ENCODE measurements at places on chromosomes 2 and 18. TPM values are rescaled to one million over a fixed set of nuclear protein-coding genes. Genes with fewer than 3 reads are reported as not detected.
A peak's percentile ranks its signal among the peaks of the same experiment; 100 is the strongest.

GRCh38 chr2:38522754-38523349 lies 79.9 kb downstream of the HNRNPLL start:
- no peak overlapping the region for H3K27ac ChIP-seq
- H3K36me3 ChIP-seq = no peaks in the 10 kb centered on the region
- no peaks in the 10 kb centered on the region for H3K27me3 ChIP-seq
- no peak overlapping the region for H3K4me3 ChIP-seq
- peaks cover 23% of the 10 kb centered on the region for H3K4me1 ChIP-seq

The UGT1A4 gene
- not detected for total RNA-seq

The UNC80 gene
- total RNA-seq = 0.55 TPM

DNA sequence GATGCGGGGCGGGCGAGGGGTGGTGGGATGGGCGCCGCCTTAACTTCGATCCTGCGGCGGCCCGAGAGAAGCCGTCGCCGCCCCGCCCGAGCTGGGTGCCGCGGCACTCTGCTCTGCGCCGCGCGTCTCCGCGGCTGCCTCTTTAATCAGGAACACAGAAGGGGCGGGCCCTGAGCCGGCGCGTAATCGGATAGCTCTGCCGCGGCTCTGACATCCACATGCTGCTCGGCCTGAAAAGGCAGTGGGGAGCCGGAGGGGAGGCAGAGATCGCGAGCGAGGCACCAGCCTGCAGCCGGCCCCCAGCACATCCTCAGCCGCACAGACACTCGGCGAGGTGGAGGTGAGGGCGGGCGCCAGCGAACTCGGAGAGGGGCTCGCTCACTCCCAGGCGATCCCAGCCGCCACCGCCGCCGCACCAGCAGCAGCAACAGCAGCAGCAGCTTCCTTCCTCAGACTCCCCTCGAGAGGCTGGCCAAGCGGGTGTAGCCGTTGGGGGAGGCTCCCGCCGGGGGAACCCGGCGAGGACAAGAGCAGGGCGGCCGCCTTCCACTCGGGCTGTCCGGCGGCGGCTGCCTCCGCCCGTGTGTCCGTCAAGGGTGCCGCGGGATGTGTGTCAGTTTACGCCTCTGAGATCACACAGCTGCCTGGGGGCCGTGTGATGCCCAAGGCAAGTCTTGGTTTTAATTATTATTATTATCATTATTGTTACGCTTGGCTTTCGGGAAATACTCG lies at the start of gene NRP2:
TSS of gene NRP2 (plus strand) at position 263 of the 732 bp plus-strand sequence. CDS start 790 bp downstream, outside the sequence.
- H3K36me3 ChIP-seq = no peaks in the 10 kb centered on the region
- peak within 1 kb of the TSS; percentile 79 for H3K4me3 ChIP-seq
- peak within 1 kb of the TSS; percentile 80 for H3K27ac ChIP-seq
- H3K27me3 ChIP-seq = peaks cover 31% of the 10 kb centered on the region
- H3K4me1 ChIP-seq = peaks cover 72% of the 10 kb centered on the region

GRCh38 chr2:75569546-75569945 lies 8.8 kb upstream of the EVA1A start:
- H3K4me1 ChIP-seq = peaks cover 46% of the 10 kb centered on the region
- no peaks in the 10 kb centered on the region for H3K36me3 ChIP-seq
- no peak for DNase-seq
- H3K4me3 ChIP-seq = no peak overlapping the region

The ACADL gene
- total RNA-seq = 13.2 TPM

DNA sequence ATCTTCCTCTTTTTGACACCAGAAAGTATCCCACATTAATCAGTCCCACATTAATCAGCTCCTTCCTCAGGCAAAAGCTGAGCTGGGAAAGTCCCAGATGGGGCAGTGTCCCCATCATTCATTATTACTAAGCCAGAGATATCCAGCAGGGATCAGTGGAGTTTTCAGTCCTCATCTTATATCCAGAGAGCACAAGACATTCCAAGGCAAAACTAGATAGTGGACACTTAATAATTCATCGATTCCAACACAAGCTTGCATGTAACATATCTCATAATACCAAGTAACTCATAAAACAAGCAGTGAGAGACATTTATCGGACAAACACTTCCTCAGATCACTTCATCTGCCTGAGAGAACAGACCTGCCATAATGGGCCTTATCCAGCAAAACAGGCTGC lies 53.1 kb downstream of the MCFD2 start:
- H3K4me1 ChIP-seq = peaks cover 44% of the 10 kb centered on the region
- peaks cover 9% of the 10 kb centered on the region for H3K36me3 ChIP-seq
- H3K27ac ChIP-seq = peak overlapping the region; percentile 80
- peaks cover 27% of the 10 kb centered on the region for H3K27me3 ChIP-seq
- no peak for DNase-seq

- peaks cover 5% of the 10 kb centered on the region for H3K4me1 ChIP-seq
- peaks cover 4% of the 10 kb centered on the region for H3K36me3 ChIP-seq
- DNase-seq = no peak
- H3K4me3 ChIP-seq = no peak overlapping the region
- H3K27me3 ChIP-seq = peaks cover 44% of the 10 kb centered on the region
Observed at GRCh38 chr2:170404846-170405245, 226.9 kb downstream of the MYO3B start.

The CPS1 gene
- total RNA-seq = 7.5 TPM

The OTOF gene
- total RNA-seq = 0.25 TPM

DNA sequence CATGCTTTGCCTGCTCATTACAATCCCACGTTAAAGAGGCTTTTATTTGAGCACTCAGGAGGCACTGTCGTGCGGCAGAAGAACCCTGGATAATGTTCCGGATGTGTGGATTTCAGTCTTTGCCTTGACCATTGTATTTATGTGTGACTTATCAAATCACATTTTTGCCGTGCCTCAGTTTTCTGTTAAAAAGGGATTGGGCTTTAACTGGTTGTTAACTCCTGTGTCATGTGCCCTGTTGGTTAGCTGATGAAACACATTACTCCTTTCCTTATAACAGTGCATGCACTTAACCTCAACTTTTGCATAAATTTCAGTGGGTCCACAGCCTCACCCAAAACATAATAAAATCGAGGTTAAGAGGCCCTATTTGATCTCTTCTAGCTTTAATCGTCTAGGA lies 52.7 kb downstream of the NAB1 start:
- H3K4me1 ChIP-seq = peaks cover 24% of the 10 kb centered on the region
- H3K27ac ChIP-seq = no peak overlapping the region
- DNase-seq = no peak
- no peaks in the 10 kb centered on the region for H3K27me3 ChIP-seq
- no peaks in the 10 kb centered on the region for H3K36me3 ChIP-seq
- no peak overlapping the region for H3K4me3 ChIP-seq

DNA sequence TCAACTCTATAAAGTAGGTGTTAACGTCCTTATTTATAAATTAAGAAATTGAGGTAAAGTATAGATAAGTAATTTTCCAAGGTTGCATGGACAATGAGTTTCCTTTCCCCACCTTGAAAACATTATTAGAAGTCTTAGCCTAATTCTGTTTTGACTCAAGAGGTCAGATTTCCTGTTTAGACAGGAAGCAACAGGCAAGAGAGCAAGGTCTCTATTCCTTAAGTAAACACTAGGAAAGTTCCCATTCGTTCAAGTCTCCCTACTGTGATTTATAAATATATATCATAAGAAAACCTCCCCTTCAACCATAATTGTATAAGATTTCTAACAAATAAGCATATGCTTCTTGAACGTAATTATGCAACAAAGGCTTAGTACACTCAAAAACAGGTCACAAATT lies 40.3 kb downstream of the CLASP1 start:
- no peak for DNase-seq
- no peak overlapping the region for H3K4me3 ChIP-seq
- H3K27ac ChIP-seq = no peak overlapping the region
- H3K27me3 ChIP-seq = no peaks in the 10 kb centered on the region

DNA sequence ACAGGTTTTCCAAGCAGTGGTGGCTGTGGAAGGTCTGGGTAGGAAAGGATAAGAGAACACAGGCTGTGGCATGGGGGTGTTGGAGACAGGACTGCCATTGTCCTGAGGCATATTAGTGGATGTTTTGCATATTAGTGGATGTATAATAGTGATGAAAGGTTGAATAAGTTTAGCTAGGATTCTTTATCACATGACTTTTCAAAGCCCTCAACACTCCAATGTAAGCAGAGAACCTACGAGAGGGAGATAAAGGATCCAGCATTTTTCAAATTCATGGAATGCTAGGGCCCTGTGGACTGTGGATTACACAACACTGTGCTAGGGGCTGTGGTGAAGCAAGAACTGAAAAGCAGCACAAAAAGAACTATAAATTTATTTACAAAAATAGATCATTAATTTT lies 63.2 kb downstream of the POLE4 start:
- no peaks in the 10 kb centered on the region for H3K36me3 ChIP-seq
- H3K27me3 ChIP-seq = no peaks in the 10 kb centered on the region
- H3K4me3 ChIP-seq = no peak overlapping the region
- H3K4me1 ChIP-seq = peaks cover 15% of the 10 kb centered on the region

- DNase-seq = no peak
- H3K4me3 ChIP-seq = no peak overlapping the region
- H3K27me3 ChIP-seq = peaks cover 6% of the 10 kb centered on the region
- no peak overlapping the region for H3K27ac ChIP-seq
- H3K4me1 ChIP-seq = no peaks in the 10 kb centered on the region
- no peaks in the 10 kb centered on the region for H3K36me3 ChIP-seq
Observed at GRCh38 chr2:126356631-126357030, 299.3 kb upstream of the GYPC start.

The CDK5R2 gene
- 0.97 TPM for total RNA-seq

DNA sequence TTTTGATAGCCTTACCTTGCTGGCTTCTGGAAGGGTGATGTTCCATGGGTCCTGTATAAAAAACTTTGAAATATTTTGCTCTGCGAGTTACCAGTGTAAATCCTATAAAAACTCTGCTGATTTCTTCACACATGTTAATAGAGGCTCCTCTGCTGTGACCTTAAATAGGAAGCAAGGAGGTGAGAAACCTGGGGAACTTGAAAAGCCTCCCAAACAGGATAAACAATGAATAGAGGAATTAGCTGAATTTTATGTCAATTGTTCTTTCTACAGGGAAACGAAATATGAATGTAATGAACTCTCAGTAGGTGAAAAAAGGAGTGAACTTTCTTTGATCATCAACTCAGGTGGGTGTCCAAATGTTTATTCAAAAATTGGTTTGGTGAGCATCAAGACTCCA lies 10.8 kb upstream of the CCL20 start:
- H3K36me3 ChIP-seq = no peaks in the 10 kb centered on the region
- no peak for DNase-seq
- H3K27ac ChIP-seq = no peak overlapping the region
- H3K27me3 ChIP-seq = no peaks in the 10 kb centered on the region

DNA sequence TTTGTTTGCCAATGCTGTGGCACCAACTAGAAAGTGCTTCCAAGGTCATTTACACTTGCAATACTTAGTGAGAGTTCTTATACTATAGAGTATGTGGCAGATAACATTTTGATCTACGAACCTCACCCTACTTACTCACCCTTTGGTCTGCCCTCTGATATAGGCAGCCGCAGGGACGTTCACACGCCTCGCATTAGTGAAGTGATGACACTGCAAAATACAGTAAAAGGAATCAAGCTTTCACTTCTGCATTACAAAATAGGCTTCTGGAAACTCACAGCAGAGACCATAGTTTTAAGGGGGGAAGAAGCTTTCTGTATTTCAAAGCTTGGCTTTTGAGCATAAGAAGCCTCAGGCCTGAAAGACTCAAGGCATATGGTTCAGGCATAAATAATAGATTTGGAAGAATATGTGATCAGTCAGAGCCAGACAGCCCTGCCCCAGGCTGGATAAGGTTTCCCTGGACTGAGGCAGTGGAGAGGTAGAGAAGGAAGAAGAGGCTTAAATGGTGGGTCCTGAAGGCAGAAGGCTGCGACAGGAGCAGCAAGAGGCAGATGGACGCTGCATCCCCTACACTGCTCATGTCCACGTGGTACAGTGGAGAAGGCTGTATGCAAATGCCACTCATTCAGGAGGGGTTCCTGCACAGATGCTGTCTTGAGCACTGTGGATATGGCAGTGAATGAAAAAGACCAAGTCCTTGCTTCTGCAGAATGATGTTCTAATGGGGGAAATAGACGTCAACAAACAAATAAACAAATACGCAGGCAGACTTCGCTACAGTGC lies 63.1 kb downstream of the FECH start:
- DNase-seq = no peak
- no peak overlapping the region for H3K4me3 ChIP-seq
- H3K36me3 ChIP-seq = no peaks in the 10 kb centered on the region
- H3K27me3 ChIP-seq = peaks cover 23% of the 10 kb centered on the region

DNA sequence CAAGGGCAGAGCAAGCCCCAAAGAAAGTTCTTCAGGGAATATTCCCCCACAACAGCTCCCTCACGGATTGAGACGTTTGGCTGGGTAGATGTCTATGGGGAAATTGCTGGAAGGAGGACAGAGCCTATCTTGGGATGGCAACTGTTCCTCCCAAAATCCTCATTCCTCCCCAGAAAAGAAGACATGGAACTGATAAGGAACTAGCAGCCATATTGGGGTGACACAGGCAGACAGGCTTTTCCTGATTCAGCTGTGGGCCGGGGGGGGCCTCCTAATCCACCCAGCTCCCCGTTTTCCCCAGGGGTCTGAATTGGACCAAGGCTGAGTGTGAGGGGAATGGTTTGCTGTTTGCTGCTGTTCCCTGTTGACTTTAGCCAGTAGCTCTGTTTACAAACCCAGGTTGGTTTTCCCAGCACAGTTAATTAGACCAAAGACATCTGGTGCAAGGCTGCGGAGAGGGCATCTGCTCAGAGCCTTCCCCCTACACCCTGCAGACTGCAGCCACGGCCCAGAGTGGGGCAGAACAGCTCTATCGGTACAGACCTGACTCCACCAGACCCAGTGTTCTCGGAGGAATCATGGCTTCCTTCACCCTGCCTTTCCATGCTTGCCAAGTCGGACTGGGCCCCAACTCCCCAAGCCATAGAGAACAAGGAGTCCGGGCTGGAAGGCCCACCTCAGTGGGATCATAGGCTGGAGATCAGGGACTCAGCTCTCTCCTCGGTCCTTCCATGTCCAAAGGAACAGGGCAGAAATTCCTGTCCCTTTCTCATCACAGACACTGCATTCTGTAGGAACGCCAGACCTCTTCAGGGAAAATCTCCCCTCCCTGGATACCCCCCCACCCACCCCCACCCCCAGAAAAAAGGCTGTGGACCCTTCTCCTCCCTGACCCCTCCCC lies 1.7 kb upstream of the PKDCC start:
- H3K27me3 ChIP-seq = peaks cover 7% of the 10 kb centered on the region
- H3K4me1 ChIP-seq = peaks cover 55% of the 10 kb centered on the region
- peak overlapping the region; percentile 69 for H3K4me3 ChIP-seq
- H3K36me3 ChIP-seq = no peaks in the 10 kb centered on the region
- H3K27ac ChIP-seq = peak overlapping the region; percentile 80
- no peak for DNase-seq

DNA sequence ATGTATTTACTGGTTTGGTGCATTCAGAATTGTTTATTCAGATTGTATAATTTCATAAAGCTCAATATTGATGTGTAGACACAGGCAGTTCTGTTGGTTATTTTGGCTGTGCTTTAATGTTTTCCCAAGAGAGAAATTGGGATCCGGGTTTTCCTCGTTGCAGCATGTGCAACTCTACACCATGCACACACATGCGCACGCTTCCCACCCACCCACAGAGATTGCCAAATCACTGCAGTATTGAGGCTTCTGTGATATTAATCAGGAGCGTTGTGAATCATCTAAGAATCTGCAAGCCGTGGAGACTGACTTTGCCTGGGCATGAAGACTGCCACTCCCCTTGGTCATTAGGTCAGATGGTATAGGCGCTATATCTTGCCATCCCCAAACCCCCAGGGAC lies 571.5 kb downstream of the SLC4A3 start:
- no peak overlapping the region for H3K27ac ChIP-seq
- H3K27me3 ChIP-seq = no peaks in the 10 kb centered on the region
- H3K4me3 ChIP-seq = no peak overlapping the region

- no peaks in the 10 kb centered on the region for H3K36me3 ChIP-seq
- H3K4me1 ChIP-seq = peaks cover 13% of the 10 kb centered on the region
- no peak overlapping the region for H3K27ac ChIP-seq
- DNase-seq = no peak
- no peaks in the 10 kb centered on the region for H3K27me3 ChIP-seq
Observed at GRCh38 chr18:76273036-76273545, 222.0 kb downstream of the ZNF516 start.
